Kidney glomerular epithelial cell (primary cell): ENCODE measurements at places on chromosomes 3 and 15.

GRCh38 chr3:123186695-123187094, 15.0 kb upstream of the SEC22A start:
- DNase-seq: no peak

- DNase-seq: peak; percentile 77
Measured at GRCh38 chr3:112409041-112409440, 76.1 kb downstream of the CD200 start.

- DNase-seq: no peak
Measured at GRCh38 chr3:43856351-43856750, 165.6 kb downstream of the ABHD5 start.

GRCh38 chr3:110871869-110872268, 199.7 kb upstream of the NECTIN3 start:
- no peak for DNase-seq
